ENCODE measurements at places on chromosomes 16 and 17.

DNA sequence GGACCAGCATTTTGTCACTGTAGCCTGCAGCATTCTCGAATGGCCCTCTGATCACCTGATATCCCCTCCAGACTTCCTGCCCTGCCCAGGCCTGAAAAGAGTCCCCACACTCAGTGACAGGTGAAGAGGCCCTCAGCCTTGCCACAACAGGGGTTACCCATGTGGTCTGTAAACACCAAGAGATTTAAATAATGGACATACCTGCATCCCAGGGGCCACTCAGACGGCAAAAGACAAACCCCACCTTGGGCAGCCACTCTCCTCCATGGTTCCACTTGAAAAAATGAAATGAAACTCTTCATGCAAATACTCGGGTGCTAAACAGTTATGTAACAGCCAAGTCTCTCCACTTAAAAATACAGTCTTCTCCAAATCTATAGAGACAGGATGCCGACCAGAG, 22.9 kb upstream of the PECAM1 start:
- DNase-seq = no peak

GRCh38 chr16:49362230-49362629, 11.4 kb upstream of the C16orf78 start:
- DNase-seq = no peak

GRCh38 chr17:15303851-15304250, 37.5 kb downstream of the TEKT3 start:
- no peak for DNase-seq

- DNase-seq = no peak
Measured at GRCh38 chr17:63578769-63579111, 22.0 kb upstream of the TACO1 start.

DNA sequence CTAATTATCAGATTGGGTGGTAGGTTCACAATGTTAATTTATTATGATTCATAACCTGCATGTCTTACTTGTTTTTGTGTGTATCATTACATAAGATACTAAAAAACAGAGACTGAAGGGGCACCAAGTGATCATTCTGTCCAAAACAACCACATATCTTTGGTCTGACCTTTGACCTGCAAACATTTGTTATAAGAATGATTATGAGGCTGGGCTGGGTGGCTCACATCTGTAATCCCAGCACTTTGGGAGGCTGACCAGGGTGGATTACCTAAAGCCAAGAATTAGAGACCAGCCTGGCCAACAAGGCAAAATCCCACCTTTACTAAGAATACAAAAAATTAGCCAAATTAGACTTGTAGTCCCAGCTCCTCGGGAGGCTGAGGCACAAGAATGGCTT, 116.4 kb downstream of the SPAG9 start:
- no peak for DNase-seq

DNA sequence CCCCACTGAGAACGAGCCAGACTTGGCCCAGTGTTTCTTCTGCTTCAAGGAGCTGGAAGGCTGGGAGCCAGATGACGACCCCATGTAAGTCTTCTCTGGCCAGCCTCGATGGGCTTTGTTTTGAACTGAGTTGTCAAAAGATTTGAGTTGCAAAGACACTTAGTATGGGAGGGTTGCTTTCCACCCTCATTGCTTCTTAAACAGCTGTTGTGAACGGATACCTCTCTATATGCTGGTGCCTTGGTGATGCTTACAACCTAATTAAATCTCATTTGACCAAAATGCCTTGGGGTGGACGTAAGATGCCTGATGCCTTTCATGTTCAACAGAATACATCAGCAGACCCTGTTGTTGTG, 631 bp downstream of the BIRC5 start:
- DNase-seq = no peak

All from activated T-helper 1 cell treated with anti-CD3 and anti-CD28 coated beads, Interleukin-12 subunit alpha, Interleukin-12 subunit beta, Interleukin-2, Interleukin-4 antibody, amounts not matched to agents 30 ng/mL and 10 ng/mL and 1 ng/mL, durations not matched to agents 14 hours and 24 hours and 36 hours (primary cell).